Suppressor macrophage treated with lipopolysaccharide for 4 hours (primary cell): ENCODE measurements at places on chromosomes 5 and 9.

DNA sequence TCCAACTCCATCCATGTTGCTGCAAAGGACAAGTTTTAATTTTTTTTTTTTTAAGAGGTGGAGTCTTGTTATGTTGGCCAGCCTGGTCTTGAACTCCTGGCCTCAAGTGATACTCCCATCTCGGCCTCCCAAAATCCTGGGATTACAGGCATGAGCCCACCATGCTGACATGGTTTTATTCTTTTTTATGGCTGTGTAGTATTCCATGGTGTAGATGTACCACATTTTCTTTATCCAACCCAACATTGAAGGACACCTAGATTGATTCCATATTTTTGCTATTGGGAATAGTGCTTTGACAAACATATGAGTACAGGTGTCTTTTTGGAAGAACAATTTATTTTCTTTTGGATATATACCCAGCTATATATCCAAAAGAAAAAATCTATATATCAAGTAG, 6.1 kb upstream of the POC5 start:
- DNase-seq: no peak

- DNase-seq: no peak
Measured at GRCh38 chr9:74500584-74500924, 3.4 kb downstream of the RORB start.

- no peak for DNase-seq
Measured at GRCh38 chr5:167754501-167755021, 536.9 kb upstream of the WWC1 start.

DNA sequence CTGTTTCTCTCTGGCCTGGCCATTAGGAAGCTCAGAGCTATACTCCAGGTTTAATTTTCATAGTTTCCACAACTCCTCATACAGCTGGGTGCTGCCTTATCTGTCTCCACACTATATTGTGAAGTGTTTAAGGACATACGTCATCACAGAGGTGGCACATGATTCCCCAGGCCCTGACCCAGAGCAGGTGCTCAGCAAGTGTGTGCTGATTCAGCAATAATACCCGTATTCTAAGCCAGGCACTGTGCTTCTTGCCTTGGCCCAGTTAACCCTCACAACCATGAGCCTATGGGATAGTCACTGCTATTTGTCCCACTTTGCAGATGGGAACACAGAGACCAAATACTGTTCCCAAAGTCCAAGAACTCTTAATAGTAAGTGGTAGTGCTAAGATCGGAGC, 93.5 kb upstream of the SMIM23 start:
- no peak for DNase-seq

DNA sequence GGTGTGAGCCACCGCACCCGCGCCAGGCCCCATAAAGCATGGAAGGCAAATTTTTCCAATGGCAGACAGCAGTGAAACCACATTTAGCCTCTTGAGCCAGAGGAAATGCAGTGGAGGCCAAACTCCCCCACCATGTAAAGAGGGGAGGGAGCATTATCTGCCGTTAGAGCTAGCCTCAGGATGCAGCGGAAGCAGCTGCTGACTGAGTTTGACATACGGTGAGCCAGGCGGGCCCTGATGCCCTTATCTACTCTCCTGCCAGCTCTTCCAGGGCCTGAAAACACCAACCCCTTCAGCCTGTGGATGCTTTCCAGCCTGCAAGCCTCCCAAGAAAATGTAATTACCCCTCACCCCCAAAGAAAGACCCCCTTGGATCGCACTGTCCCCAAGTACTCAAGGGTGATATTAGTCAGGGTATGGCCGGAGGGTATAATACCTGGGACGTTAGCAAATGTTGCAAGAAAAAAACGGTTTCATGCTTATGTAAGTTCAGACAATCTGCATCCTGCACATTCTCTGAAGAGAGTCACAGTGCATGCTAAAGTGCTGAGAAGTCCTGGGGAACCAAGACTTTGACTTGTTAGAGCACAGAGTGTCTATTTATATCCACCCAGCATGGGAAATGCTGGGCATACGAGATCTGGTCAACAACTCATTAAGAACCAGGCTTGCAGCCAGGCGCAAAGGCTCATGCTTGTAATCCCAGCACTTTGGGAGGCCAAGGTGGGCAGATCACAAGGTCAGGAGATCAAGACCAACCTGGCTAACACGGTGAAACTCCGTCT, 11.3 kb upstream of the GGTA1 start:
- DNase-seq: no peak

DNA sequence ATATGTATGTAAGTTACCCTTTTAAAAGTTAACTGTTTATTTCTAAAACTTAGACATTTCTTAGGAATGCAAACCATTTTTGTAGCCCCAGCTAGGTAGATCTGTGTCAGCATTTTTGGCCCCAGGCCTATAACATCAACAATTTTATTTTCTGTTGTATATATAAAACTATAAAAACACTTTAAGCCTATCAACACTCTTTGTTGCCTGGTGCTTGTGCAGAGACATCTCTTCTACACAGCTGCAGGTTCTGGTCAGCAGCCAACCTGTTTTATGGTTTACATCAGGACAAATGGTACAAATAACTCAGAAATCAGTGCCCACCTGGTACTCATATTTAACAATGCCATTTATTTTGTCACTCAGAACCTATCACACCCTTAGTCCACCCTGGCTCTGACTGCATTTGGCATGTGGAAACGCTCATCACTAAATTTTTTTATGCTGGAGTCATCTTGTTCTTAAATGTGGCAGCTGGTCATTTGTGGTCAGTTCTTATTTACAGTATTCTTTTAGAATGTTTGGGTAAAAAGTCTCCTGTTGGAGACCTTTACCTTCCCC, 173.4 kb downstream of the DNAH5 start:
- DNase-seq: no peak

DNA sequence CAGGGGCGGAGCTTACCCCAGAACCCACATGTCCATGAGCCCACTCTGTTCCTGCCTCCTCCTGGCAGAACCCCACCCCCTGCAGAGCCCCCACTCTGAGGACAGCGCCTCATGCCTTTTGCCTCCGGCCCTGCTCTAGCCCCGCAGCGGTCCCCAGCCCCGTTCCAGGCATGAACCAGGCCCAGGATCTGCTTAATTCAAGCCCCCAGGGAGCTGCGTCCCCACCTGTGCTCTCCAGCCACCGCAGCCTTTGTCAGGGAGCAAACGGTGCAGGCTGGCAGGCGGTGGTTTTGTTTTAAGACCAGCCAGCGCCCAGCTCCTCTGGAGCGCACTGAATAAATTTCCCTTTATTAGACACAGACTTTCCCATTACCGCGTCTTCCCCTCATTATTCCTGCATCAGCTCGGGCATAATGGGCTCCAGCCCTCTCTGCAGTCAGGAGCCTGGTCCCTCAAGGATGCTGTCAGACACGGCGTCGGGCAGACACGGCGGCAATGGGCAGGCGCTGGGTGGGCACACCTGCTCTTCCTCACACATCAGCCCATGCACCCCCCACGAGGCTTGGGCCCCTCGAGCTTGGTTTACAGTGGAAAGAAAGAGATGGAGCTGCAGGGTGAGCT, 137.6 kb downstream of the OLFM1 start:
- no peak for DNase-seq

DNA sequence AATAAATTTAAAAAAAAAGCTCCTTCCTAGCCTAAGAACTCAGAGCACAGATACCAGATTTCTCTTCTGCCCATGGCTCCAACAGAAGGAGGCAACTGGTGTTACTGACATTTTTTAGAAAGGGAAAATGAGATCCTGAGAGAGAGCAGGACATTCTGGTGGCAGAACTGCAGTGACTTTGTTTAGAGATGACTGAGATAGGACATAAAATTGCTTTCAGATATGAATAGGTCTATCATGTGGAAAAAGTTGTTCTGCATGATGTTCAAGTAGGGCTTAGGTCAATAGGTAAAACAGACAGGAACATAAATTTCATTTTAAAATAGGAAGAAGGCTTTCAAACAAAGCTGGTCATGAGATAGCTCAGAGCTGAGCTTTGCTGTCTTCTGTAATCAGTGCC, 49.6 kb downstream of the NIPAL4 start:
- DNase-seq: no peak

- DNase-seq: no peak
Measured at GRCh38 chr9:93188426-93189368, 4.8 kb downstream of the WNK2 start.

- DNase-seq: no peak
Measured at GRCh38 chr9:2411459-2412215, 209.9 kb upstream of the VLDLR start.

DNA sequence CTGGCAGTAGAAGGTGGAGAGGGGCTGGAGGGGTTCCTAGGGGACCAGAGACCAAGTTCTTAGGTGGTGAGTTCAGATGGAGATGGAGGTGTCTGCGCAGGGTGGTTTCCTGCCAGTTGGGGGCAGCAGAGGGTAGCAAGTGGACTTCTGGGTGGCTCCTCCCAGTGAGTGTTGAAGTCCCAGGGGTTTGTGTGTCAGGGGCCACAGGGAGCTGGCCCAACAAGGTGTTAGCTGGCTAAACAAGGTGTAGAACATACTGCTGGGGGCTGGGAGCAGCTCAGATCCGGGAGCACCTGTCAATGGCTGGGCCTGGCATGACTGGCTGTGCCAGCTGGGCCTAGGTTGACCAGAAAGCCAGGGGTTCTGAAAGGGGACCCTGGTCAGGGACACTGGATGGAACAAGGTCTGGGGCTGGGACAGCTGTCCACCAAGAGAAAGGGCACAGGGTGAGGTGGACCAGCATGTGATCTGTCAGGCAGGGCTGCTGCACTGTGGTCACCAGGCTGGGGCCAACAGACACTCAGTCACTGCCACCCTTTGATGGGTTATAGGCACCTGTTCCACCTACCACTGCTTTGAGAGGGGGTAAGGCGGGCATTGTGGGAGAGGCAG, 35.6 kb downstream of the DAB2IP start:
- peak; percentile 80 for DNase-seq

- no peak for DNase-seq
Measured at GRCh38 chr5:168879929-168880328, 300.8 kb upstream of the PANK3 start.

DNA sequence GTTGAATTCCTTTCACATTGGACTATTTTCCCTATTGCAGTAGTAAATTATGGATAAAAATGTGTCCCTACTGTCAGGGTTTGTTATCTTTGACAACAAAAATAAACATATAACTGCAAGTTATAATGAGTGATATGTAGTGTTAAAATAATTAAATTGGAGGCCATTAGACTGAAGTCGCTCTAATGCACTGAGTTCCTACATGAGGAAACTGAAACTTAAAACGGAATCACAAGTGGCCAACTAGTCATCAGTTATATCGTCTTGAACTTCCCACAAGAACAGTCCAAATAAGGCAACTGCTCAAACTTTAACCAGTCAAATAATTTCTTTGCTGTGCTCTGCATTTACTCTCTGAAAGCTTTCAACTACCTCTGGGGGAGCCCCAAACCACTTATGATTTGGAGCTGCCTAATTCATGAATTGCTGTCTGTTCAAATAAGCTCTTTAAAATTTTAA, 2.1 kb upstream of the IFT74 start:
- peak; percentile 94 for DNase-seq
